ENCODE measurements at places on chromosomes 6 and 20.

- no peak for DNase-seq
Observed at GRCh38 chr6:113805173-113805790, 51.9 kb upstream of the MARCKS start.

GRCh38 chr6:89999945-90000825, 105.9 kb downstream of the GJA10 start:
- no peak for DNase-seq

- DNase-seq = no peak
Observed at GRCh38 chr6:39518221-39518620, 195.7 kb upstream of the KCNK16 start.

DNA sequence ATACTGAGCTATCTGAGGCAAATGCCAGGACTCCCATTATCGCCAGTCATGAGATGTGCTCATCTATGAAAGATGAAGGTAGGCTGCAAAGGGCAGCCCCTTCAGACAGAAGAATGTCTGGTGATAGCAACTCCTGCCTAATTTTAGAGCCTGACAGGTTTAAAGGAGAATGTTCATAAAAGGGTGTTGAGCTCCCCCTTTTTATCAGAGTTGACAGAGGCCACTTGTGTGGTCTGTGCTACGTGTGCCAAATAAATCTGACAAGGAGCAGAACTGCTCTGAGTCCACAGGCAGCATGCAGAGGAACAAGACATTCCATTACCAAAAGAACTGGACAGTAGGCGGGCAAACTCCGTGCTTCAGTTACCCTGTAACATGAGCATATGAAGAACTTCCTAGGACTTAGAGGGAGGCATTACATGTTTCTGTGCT, 101.8 kb downstream of the PREP start:
- DNase-seq = no peak

DNA sequence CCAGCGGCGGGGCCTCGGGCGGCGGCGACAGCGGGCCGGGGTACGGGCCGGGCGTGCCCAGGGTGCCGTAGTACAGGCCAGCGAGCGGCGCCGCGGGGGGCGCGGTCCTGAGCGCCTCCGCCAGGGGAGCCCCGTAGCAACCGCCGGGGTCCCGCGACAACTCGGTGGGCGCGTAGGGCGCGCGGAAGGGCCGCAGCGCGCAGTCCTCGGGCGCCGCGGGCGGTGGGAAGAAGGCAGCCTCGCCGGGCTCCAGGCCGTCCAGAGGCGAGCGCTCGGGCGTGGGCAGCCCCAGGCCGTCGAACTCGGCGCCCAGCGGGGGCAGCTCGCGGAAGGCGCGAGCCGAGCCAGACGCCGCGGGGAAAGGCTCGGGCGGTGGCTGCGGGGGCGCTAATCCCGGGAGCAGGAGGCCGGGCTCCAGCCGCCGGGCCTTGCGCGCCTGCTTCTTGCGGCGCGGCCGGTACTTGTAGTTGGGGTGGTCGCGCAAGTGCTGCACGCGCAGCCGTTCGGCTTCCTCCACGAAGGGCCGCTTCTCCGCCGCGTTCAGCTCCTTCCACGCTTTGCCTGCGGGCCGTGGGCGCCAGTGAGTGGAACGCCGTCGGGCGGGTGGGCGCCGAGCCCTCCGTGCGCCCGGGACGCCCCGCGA, 916 bp downstream of the SOX18 start:
- DNase-seq = no peak
